Type B pancreatic cell (in vitro differentiated cells): ENCODE measurements at places on chromosomes 4 and X.

DNA sequence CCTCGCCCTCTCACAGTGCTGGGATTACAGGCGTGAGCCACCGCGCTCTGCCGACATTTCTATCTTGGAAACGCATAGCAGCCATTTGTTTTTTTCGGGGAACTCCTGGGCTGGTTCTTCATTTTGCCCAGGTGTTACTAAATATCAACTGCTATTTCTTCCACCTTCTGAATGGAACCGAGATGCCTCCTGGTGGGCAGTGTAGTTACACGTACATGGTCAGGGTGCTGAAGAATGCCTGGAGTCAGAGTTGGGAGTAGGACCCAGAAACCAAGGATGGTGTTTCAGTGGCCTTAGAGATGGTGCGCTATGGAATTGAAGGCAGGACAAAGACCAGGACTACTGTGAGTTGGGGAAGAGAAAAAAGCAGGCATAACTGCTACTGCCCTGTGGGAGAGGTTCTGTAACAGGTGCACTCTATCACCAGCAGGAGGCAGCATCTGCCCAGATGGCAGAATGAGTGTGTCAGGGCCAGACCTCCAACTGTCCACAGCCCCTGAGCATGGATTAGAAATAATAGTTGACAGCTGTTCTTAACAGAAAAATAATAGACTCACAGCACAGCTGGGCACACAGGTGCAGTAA lies 81.7 kb downstream of the ZC4H2 start:
- H3K36me3 ChIP-seq, result no peaks in the 10 kb centered on the region
- no peak overlapping the region for H3K27ac ChIP-seq
- H3K4me1 ChIP-seq, result no peaks in the 10 kb centered on the region
- DNase-seq, result no peak
- H3K27me3 ChIP-seq, result no peaks in the 10 kb centered on the region

GRCh38 chr4:148800940-148801339 lies 358.7 kb upstream of the NR3C2 start:
- no peak overlapping the region for H3K27ac ChIP-seq
- DNase-seq, result no peak
- no peaks in the 10 kb centered on the region for H3K27me3 ChIP-seq

DNA sequence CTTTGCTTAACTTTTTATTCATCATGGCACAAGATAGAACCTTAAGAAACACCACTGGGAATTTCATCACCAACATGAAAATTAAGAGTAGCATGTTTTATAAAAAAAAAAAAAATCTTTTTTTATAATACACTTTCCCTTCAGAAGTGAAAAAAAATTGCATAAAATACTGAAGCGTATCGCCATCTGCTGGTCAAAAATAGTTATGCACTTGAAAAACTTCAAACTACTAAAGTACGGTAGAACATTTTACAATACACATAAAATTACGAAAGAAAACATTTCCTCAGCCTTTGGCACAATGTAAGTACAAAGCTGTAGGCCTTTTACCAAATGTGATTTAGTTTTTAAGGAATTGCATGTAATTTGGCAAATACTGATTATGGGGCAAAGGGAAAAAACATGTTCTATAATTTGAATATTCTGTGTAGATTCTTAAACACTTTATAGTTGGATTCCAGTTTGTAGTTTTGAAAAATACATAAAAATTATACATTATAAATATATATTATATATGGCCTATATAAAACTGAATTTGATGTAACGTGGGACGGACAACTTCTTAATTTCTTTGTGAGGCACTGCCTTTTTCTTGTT lies 26.5 kb downstream of the HCCS start:
- no peak overlapping the region for H3K27ac ChIP-seq
- no peaks in the 10 kb centered on the region for H3K4me1 ChIP-seq
- no peaks in the 10 kb centered on the region for H3K36me3 ChIP-seq
- no peak for DNase-seq
- H3K4me3 ChIP-seq, result no peak overlapping the region

GRCh38 chrX:14029425-14030173 lies at the start of gene GEMIN8:
TSS of gene GEMIN8 (minus strand) at chrX:14029892. CDS start at chrX:14021478, 8,414 bp downstream.
- no peaks in the 10 kb centered on the region for H3K4me1 ChIP-seq
- peak within 1 kb of the TSS; percentile 93 for H3K27ac ChIP-seq
- H3K4me3 ChIP-seq, result peak within 1 kb of the TSS; percentile 93
- no peaks in the 10 kb centered on the region for H3K36me3 ChIP-seq
- no peaks in the 10 kb centered on the region for H3K27me3 ChIP-seq

DNA sequence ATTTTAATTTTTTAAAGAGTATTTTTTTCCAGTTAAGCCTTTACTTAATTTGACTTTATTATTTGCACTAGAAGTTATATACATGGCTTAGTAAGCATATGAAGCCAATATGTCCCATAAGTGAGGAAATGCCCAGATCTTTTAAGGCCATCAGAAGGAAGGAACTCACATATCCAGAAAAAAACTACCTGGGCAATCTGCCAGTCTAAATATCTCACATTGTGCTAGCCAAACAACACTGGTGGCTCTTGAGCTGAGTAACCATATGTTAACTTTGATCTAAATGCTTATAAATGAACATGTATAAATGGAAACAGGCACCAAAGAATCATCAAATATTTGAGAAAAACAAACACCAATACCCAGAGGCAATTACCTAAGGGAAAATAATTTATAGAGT lies 138.6 kb upstream of the APOOL start:
- no peaks in the 10 kb centered on the region for H3K4me1 ChIP-seq
- no peaks in the 10 kb centered on the region for H3K36me3 ChIP-seq
- DNase-seq, result no peak
- no peak overlapping the region for H3K27ac ChIP-seq
- H3K27me3 ChIP-seq, result no peaks in the 10 kb centered on the region
- H3K4me3 ChIP-seq, result no peak overlapping the region

- peaks cover 58% of the 10 kb centered on the region for H3K27me3 ChIP-seq
- H3K36me3 ChIP-seq, result no peaks in the 10 kb centered on the region
- no peaks in the 10 kb centered on the region for H3K4me1 ChIP-seq
- peak; percentile 51 for DNase-seq
- H3K27ac ChIP-seq, result no peak overlapping the region
Observed at GRCh38 chrX:129650821-129651510, 3.8 kb downstream of the APLN start.

- DNase-seq, result no peak
- H3K4me1 ChIP-seq, result peaks cover 37% of the 10 kb centered on the region
- peaks cover 7% of the 10 kb centered on the region for H3K36me3 ChIP-seq
- H3K27ac ChIP-seq, result no peak overlapping the region
Observed at GRCh38 chr4:143374771-143375170, 38.1 kb downstream of the GAB1 start.

DNA sequence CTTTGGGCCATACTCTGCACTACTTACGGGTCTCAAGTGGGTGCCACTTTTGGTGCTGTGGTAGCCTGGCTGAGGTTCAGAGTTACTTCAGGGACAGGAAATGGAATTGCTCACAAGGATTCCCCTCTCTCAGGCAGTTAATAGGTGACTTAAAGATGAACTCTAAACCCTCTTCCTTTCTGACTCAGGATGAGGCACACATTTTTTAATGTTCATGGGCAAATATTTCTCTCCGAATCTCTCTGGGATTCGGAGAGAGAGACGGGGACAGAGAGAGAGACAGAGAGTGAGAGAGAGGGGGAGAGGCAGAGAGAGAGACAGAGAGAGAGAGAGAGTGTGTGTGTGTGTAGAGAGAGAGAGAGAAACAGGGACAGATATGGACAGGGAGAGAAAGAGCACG lies 79.8 kb downstream of the NYX start:
- H3K27ac ChIP-seq, result no peak overlapping the region
- DNase-seq, result no peak
- no peak overlapping the region for H3K4me3 ChIP-seq

- H3K27me3 ChIP-seq, result no peaks in the 10 kb centered on the region
- peak overlapping the region; percentile 81 for H3K27ac ChIP-seq
- H3K4me1 ChIP-seq, result peaks cover 43% of the 10 kb centered on the region
- no peaks in the 10 kb centered on the region for H3K36me3 ChIP-seq
- no peak for DNase-seq
Observed at GRCh38 chr4:140243278-140243753, 89.3 kb upstream of the MAML3 start.

DNA sequence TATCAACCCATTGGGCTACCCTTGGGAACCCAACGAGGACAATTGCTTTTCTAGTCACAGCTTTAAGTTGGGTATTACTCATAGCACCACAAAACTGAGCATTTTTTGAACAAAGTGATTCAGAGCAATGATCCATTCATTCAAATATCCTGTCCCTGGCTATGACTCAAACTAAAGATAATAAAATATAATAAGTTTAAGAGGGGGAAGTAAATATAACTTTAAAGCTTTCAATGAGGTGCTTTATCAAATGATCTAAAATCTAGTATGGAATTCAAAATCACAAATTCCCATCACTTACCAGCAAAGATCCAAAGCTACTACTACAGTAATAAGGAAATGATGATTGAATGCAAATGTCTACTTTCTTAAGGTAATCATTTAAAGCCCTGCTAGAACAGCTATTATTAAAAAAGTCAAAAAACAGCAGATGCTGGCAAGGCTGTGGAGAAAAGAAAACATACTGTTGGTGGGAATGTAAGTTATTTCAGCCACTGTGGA lies 39.8 kb upstream of the S100G start:
- H3K27me3 ChIP-seq, result no peaks in the 10 kb centered on the region
- H3K36me3 ChIP-seq, result peaks cover 33% of the 10 kb centered on the region
- DNase-seq, result no peak
- H3K4me1 ChIP-seq, result no peaks in the 10 kb centered on the region
- H3K27ac ChIP-seq, result no peak overlapping the region
- no peak overlapping the region for H3K4me3 ChIP-seq

- peak overlapping the region; percentile 96 for H3K4me3 ChIP-seq
- no peaks in the 10 kb centered on the region for H3K36me3 ChIP-seq
- DNase-seq, result no peak
- H3K4me1 ChIP-seq, result peaks cover 23% of the 10 kb centered on the region
Observed at GRCh38 chrX:15737190-15737958, 696 bp upstream of the CA5B start.

DNA sequence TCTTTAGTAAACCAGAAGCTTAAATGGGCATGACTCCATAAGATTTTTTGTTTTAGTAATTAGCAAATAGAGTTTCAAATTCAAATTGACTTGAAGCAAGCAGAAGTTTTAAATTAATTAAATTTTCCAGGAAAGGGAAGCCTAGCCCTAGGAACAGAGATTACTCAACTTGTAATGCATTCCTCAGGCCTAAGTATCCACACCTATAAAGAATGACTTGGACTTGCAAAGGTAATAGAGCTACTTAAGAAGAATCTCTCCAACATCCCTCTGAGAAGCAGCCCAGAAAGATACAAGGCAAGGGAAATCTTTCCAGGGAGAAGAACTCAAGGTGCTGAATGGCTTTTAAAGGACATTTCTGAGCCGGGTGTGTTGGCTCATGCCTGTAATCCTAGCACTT lies 16.9 kb upstream of the TMPRSS11E start:
- no peaks in the 10 kb centered on the region for H3K27me3 ChIP-seq
- H3K4me1 ChIP-seq, result no peaks in the 10 kb centered on the region

- peaks cover 41% of the 10 kb centered on the region for H3K4me1 ChIP-seq
- H3K27ac ChIP-seq, result peak overlapping the region; percentile 77
- H3K4me3 ChIP-seq, result peak overlapping the region; percentile 2
- peaks cover 3% of the 10 kb centered on the region for H3K27me3 ChIP-seq
- peaks cover 11% of the 10 kb centered on the region for H3K36me3 ChIP-seq
Observed at GRCh38 chr4:182207830-182208396, 35.3 kb upstream of the TENM3 start.

- peak overlapping the region; percentile 96 for H3K4me3 ChIP-seq
- no peak for DNase-seq
- peaks cover 54% of the 10 kb centered on the region for H3K4me1 ChIP-seq
- peak overlapping the region; percentile 83 for H3K27ac ChIP-seq
- peaks cover 3% of the 10 kb centered on the region for H3K27me3 ChIP-seq
Observed at GRCh38 chr4:153224474-153224873, 20.2 kb downstream of the TRIM2 start.

- H3K27ac ChIP-seq, result no peak overlapping the region
- no peaks in the 10 kb centered on the region for H3K4me1 ChIP-seq
- no peak overlapping the region for H3K4me3 ChIP-seq
- DNase-seq, result no peak
Observed at GRCh38 chrX:105552395-105552794, 269.9 kb upstream of the NRK start.

- H3K27ac ChIP-seq, result no peak overlapping the region
Observed at GRCh38 chrX:38985375-38985774, 184.1 kb downstream of the MID1IP1 start.
